ENCODE measurements at places on chromosomes 5 and 9.
A peak's percentile ranks its signal among the peaks of the same experiment; 100 is the strongest.

- no peak for DNase-seq
Observed at GRCh38 chr5:157365732-157366131, 94.3 kb upstream of the NIPAL4 start.

DNA sequence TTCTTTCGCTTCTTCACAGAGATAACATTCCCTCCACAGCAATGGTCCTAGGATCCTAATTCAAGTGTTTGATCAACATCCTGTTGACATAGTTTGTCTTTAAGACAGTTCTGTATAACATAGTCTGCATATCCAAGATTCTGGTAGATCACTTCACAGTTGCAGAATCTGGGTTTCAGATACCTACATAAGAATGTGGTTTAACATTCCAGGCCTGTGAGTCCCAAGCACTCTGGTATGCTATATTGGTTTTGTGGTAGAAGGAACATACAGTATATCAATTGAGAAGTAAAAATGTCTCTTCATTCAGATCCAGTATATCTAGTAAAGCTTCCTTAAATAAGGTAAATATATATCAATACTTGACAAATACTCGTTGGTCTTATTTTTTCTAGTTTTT is 914.2 kb upstream of the CDH6 start:
- no peak for DNase-seq

- no peak for DNase-seq
Observed at GRCh38 chr9:78443946-78444345, 147.0 kb downstream of the PSAT1 start.

DNA sequence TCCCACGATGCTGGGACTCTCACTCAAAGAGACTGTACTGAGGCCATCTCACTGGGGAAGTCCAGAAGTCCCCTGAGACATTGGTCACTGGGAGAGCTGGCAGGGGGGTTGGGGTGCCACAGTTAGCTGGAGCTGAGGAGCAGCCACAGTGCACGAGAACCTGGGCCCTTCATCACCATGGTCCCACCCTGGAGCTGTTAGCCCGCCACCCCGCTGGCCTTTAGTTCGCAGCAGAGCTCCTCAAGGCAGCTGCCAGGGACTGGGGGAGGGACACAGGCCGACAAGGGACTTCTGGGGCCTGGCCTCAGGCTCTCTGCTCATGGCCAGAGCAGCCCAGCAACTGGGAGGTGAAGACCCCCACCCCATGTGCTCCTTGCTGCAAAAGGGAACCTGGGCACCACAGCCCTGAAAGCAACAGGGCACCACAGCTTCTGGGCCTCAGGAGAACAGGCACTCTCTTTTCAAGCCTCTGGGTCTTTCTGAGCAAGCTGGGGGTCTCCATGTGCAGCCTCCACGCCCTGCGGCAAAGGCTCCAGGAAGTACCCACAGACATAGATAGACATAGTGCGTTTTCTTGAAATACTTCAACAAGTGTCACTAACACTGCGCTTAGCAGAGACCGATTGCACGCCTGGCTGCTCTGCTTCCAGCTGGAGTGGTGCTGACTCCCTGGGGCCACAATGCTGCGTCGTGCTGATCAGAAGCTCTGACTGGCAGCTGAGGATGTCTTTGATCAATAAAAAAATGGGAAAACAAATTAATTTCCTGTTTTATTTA is 46.0 kb downstream of the VAV2 start:
- DNase-seq: no peak

DNA sequence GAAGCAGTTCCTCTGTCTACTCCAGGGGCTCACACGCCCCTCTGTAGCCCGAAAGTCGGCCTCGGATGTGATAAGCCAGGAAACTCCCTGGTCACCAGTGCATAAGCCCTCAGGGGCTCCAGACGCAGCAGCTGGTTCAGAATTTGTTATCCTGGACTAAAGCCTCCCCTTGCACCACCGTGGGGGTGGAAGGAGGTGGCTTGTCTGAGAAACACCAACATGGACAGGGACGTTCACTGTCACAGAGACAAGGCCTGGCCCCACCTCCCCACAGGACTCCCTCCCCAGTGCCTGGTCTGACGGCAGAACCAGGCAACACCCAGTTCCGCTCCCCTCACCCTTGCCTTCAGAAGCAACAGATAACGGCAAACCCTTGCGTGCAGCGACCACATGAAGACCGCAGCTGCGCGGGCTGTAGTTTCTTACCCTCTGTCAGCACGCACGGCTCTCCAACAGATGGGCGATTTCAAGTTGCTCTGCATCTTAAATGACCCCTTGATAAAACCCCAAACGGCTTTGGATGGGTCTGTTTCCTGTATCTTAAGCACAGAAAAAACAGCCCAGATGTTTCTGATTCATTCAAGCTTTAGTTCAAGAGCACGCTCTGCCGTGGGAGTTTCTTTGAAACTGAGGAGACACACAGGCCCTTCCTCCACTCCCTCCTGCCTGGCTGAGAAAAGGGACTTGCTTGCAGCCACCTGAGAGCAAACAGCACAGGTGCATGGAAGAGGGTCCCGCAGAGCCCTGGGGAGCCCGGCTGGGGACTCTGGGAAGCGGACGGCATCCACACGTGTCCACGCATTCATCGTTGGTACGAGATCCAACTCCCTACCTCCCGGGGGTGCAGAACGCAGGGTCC is 44.7 kb upstream of the NKD2 start:
- no peak for DNase-seq

- DNase-seq: no peak
Observed at GRCh38 chr9:100428871-100429654, 2.1 kb downstream of the MSANTD3 start.

DNA sequence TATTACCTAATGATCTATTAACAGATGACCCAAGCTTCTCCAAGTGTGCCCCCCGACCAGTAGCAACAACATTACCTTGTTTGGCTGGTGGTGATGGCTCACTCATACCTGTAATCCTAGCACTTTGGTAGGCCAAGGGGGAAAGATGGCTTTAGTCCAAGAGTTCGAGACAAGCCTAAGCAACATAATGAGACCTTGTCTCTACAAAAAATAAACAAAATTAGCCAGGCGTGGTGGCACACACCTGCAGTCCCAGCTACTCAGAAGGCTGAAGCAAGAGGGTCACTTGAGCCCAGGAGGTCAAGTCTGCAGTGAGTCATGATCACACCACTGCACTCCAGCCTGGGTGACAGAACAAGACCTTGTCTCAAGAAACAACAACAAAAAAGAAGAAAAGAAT is 62.9 kb downstream of the GCNT1 start:
- DNase-seq: peak; percentile 9

- DNase-seq: peak; percentile 72
Observed at GRCh38 chr9:120579139-120580050, 572 bp downstream of the CDK5RAP2 start.

DNA sequence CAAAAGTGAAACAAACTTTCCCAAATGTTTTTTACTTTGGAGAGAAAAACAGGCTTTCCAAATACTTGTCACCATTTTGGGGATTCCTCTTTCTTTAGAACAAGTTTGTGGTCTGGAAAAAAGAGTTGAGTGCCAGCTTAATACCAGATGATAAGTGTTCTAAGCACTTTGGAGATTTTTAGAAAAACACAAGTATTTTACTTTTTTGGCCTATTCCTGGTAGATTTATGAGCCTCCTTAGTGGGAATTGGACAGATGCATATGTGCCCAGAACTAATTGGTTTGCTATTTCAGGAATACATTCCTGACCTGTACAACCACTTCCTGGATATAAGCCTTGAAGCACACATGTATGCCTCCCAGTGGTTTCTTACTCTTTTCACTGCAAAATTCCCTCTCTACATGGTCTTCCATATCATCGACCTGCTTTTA is 40.5 kb downstream of the GPR21 start:
- DNase-seq: no peak

DNA sequence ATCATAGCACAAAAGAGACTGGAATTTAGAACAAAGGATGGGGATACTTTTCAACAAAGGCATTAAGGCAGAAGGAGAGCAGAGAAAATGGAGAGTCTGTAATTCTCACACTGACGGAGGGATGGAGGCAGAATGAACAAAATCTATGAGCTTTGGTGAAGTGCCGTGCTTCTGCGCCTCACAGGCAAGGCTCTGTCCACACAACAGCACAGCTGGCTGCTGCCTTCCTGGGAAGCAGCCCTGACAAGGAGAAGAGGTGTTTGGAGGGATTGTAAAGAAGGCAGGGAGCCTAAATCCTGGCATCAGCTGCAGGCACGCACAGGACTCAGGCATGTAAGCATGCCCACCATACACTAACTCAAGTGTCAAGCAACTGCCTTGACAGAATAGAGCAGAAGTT is 485.2 kb upstream of the KIF2A start:
- DNase-seq: no peak

DNA sequence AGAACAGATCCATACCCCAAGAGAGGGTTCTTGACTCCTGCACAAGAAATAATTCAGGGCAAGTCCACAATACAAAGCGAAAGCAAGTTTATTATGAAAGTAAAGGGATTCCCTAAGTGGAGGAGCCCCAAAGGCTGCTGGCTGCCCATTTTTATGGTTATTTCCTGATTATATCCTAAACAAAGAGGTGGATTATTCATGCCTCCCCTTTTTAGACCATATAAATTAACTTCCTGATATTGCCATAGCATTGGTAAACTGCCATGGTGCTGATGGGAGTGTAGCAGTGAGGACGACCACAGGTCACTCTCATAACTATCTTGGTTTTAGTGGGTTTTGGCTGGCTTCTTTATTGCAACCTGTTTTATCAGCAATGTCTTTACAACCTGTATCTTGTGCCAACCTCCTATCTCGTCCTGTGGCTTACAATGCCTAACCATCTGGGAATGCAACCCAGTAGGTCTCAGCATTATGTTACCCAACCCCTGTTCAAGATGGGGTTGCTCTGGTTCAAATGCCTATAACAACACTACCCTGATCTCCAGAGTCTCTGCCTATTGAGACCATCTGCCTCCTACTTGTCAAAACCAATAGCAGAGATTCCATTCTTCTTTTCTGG is 154.4 kb upstream of the GRAMD2B start:
- no peak for DNase-seq

GRCh38 chr9:14205463-14205862 is 108.5 kb downstream of the NFIB start:
- DNase-seq: no peak

DNA sequence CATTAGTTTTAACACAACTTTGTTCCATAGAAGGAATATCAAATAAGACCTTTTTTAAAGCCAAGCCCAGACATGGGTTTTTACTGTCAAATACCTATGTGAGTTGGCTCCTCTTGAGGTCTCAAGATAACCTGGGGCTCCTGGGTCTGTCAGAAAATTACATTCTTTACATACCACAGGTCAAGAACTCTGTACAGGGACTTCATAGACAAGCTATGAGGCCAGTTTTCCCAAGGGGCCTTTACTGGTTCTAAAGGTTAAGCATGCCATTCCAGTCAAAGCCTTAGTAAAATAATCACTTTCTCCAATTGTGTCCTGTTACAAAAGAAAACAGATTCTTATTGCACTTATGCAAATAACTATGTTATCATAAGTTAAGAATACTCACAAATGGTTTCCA is 15.5 kb upstream of the SMC2 start:
- DNase-seq: no peak

DNA sequence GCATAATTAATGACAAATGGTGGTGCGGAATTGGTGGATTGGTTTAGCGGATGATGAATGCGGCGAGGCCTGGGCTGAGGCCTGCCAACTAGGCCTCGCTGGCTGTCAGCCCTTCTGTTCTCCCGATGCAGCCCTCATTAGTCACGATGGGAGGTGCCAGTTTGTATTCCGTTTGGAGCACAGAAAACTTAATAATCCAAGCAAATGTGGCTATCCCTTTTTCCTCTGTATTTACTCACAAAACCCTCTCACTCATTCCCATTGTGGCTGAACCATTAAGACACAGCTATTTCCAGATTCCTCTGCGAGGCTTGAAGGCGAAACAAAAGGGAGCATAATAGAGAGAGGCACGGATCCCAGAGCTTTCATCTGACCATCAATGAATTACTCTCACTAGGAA is 114.3 kb downstream of the MVB12B start:
- peak; percentile 36 for DNase-seq

GRCh38 chr5:77390221-77390620 is 101.9 kb downstream of the WDR41 start:
- DNase-seq: no peak

GRCh38 chr5:1931604-1932231 is 49.0 kb upstream of the IRX4 start:
- no peak for DNase-seq

GRCh38 chr9:133943036-133943780 is 48.9 kb downstream of the VAV2 start:
- no peak for DNase-seq

DNA sequence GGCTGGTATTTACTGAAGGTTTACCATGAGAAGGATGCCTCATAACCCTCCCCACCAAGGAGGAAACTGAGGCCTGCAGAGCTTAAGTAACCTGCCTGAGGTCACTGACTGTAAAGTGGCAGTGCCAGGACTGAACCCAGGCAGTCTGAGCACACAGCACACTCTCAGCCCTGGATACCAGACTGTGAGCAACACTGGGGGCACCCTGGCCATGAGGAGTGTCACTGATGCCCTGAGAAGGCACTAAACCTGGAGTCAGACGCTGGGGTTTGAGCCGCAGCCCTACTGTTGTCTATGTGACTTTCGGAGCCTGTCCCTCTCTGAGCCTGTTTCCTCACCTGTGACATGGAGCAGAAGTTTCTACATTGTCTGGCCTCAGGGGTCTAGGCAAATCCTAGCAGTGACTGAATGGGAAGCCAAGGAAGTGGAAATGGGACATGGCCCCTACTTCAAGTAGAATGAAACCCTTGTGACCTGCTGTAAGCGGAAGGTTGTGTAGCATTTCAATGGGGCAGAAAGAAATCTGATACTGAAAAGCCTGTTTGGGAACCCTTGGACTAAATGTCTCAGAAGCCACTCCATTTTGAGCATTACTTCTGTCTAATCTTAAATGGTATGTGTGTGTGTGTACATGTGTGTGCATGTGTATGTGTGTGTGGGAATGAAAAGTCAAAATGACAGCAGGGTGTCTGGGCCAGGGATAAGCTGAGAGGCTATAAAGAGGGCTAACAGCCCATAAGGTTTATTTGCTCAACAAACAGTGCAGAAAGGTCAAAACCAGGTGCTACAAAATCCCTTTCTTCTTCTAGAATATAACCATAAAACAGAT is 36.0 kb downstream of the B4GALT1 start:
- DNase-seq: peak; percentile 56

DNA sequence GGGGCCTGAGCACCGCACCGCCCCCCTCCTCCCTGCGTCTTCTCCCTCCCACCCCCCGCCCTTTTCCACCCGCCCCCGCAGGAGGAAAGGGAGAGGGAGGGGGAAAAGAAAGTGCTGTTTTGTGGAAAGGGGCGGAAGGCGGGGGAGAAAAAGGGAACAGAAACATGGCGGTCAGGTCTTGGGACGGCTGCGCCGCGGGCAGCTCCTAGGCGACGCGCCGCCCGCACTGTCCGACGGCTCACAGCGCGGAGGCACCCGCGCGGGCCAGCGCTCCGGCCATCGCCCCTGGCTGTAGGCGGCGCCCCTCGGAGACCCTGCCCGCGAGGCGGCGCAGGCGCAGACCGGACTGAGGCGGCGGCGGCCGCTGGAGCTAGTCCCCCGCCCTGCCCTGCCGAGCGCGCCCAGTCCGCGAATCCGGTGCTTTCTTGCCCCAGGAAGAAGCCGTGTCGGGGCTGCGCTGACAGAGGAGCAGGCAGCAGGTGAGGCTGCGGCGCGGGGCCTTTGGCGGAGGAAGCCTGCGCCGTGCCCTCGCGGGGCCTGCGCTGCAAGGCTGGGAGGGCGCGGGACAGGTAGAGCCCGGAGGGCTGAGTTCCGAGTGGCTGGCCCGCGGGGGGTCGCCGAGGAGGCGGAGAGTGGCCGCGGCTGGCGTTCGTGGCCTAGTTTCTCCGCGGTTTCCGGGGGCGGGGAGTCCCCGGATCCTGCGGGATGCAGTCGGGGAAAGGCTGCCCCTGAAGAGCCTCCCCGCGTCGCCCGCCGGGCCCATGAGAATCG is at the start of gene DENND4C:
TSS of gene DENND4C (plus strand) at position 339 of the 771 bp plus-strand sequence. CDS start 45,482 bp downstream, outside the sequence.
- peak; percentile 90 for DNase-seq

- no peak for DNase-seq
Observed at GRCh38 chr9:88534456-88535225, at the start of gene NXNL2. Gene NXNL2 (plus strand): TSS chr9:88535178. CDS start chr9:88535435, 257 bp downstream.

GRCh38 chr5:1226839-1227581 is 1.8 kb downstream of the SLC6A18 start:
- DNase-seq: no peak
